H7 (cell line): ENCODE measurements at places on chromosomes 16 and 17. TPM values are rescaled to one million over a fixed set of nuclear protein-coding genes. Genes with fewer than 3 reads are reported as not detected.

DNA sequence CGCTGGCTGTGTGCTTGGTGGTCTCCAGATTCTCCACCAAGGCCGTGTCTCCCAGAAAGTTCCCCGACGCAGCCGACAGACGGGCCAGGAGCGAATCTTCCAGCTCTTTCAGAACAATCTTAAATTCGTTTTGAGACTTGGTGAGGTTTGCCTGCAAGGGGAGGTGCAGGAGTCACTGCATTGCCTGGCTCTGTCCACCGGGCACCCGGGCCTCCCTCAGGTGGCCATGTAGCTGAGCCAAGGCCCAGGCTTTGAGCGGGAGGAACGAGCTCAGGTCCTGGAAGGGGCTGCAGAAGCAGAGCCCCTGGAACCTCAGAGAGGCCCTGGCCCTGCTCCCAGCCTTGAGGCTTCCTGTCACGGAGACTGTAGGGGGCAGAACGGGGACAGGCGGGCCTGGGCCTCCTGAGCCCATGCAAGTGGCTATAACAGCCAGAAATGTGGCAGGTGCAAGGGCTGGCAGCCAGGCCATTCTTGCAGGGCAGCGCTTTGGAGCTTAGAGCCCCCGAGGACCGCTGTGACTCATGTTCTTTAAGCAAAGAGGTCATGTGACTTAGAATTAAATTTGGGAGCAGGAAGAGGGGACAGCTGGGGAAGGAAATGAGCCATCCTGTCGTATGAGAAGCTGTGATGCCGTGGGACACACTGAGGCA is 72.4 kb downstream of the PGS1 start:
- no peak for DNase-seq

- no peak for DNase-seq
Measured at GRCh38 chr17:32504166-32504990, 17.6 kb downstream of the CDK5R1 start.

DNA sequence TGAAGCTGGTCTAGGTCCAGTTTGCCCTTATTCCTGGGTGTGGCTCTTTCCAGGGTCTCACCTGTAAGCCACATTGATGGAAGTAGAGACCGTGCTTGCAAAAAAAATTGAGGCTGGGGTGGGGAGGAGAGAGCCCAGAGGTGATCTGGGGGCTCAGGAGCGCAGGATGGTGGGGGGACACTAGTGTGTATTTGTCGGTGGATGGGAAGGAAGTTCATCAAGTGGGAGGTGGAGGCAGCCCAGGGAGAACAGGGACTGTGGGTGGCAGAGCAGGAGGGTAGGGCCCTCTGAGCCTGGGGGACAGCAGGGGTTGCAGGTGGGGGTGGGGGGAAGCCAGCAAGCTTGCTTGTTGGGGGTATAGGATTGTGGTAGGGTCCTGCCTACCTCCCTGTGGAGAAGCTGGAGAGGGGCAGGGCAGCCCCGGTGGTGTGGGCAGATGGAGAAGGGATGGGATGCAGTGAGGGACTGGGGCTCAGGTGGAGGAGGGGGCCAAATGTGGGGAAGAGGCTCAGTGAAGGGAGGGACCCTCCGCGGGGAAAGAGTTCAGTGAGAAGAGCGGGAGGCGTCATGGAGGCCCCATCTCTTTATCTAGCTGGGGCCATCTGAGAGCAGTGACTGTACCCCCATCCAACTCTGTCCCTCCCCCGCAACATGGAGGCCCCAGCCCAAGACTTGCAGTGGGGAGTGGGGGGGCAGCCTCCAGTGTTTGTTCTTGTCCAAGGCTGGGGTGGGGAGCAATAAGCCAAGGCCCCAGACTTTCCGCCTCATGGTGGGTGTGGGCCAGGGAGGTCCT is 17.2 kb upstream of the TMEM92 start:
- peak; percentile 52 for DNase-seq

GRCh38 chr17:41906465-41907184 is 12.1 kb downstream of the ACLY start:
- peak; percentile 22 for DNase-seq

CD300LB gene
- total RNA-seq: not detected in 2 replicates

KRT9 gene
- total RNA-seq: not detected in 2 replicates

TMC7 gene
- 1.6 and 2.0 TPM in 2 replicates for total RNA-seq

DNA sequence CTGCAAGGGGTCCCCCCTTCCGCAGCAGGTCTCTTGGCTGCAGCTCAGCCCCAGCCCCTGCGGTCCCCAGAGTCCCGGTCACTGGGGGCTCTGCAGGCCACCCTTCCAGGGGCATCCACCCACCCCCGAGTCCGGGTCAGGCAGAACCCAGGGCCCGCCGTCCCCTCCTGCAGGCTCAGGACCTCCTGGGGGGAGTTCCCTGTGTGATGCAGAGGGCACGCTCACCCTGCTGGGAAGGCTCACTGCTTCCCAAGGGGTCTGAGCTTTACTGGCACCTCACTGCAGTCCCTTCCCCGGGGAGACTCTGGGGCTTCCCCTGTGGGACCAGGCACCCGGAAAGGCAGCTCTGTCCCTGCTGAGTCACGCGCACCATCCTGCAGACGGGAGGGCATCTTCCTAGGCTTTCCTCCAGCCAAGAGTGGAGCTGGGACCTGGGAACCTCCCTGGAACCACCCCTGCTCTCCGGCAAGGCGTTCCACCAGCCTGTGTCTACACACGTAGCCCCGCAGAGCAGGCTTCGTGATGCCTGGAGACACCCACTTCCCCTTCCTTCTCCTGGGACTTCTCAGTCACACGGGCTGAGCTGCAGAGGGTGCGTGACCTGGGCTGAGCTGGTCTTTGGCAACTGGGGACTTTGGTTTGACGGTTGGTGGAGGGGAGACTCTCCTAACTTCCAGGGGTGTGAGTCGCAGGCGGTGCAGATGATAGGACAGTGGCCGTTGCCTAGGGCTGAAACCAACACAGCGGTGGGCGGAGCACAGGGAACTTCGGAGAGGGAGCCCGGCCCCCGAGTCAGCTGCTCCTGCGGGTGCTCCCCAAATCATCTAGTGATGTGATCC is 23.4 kb downstream of the SLC25A10 start:
- no peak for DNase-seq

DNA sequence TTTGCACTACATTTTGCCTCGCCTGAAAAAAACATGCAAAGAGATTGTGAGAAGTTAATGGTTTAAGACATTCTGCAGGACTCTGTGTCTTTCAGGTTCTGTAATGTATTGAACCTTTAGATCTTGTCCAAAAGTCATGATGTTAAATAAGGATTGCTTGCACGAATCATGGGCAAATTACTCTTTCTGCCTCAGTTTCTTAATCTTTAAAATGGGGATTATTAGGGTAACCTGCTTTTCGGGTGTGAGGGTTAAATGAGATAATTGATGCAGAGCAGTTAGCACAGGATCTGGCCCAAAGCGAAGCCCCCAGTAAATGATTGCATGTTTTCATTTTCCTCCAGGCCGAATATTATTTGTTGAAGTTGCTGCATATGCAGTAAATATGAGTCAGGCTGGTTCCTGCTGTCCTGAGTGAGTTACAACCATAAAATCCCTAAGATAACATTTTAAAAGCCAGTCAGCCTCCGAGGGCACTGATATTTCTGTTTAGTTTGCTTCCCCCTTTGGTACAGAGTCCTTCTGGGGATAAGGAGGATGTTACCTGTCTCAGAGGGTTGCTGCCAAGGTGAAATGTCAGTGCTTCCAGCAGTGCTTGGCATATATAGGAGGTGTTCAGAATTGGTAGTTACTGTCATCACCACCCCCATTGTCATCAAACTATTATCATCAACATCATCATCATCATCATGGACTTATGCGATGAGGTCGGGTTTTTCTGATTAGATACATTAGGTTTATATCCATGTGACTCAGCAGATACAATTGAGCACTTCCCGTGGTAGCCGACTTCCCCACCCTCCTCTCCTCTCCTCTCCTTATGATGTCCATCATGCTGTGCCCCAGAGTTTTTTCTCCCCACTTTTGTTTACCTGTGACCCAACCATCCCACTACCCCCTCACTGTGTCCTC is 20.6 kb upstream of the ARHGAP17 start:
- no peak for DNase-seq

GRCh38 chr16:9511389-9511788 is 419.9 kb downstream of the HAPSTR1 start:
- DNase-seq: no peak

DNA sequence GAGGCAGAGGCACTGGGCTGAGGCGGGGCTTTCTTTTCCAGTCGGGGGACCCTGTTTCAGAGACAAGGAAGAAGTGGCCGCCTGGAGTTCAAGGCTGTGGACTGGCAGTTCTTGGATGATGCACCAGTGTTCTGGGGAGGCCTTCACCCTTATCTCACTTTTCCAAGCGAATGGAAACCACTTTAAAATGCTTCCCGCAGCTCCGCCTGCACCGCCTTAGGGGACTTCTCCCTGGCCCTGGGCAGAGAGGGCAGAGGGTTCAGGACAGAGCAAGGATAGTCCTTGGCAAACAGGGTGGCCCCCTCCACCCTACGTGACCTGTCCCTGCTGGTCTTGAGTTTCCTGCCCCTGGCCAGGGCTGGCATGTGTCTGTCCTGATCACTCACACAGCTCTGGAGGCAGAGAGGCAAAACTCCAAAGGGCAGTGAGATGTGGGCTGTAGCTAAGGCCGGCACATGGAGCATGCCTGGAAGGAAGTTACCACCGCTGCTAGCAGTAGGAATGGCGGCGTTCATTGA is 20.6 kb downstream of the RTN4RL1 start:
- no peak for DNase-seq

DNA sequence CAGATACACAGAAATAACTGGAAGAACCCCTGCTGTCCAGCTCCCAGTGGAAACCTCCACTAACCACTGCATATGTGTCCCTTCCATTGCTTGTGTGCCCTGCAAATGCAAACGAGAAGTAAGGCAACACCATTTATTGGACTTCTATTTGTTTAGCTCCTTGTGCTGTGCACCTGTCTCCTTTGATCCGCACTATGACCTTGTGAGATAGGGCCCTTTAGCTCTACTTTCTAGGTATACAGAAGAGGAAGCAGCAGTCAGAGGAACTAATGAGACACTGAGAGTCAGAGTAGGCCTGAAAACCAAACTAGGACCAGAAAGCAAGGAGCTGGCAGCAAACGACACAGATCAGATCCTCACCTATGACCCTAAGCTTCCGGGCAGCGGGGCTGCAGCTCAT is 22.4 kb downstream of the SOX9 start:
- DNase-seq: no peak

UTS2R gene
- not detected in 2 replicates for total RNA-seq

GRCh38 chr16:30907064-30907463 is 10.7 kb downstream of the CTF1 start:
- DNase-seq: no peak

- no peak for DNase-seq
Measured at GRCh38 chr17:80254396-80255251, 6.0 kb upstream of the RNF213 start.

- DNase-seq: no peak
Measured at GRCh38 chr16:28617874-28618273, 8.0 kb upstream of the SULT1A1 start.

ZNHIT3 gene
- total RNA-seq: 81.8 and 85.4 TPM in 2 replicates

HSD17B2 gene
- total RNA-seq: 0.04 TPM in 1 of 2 replicates, not detected in the other

DNA sequence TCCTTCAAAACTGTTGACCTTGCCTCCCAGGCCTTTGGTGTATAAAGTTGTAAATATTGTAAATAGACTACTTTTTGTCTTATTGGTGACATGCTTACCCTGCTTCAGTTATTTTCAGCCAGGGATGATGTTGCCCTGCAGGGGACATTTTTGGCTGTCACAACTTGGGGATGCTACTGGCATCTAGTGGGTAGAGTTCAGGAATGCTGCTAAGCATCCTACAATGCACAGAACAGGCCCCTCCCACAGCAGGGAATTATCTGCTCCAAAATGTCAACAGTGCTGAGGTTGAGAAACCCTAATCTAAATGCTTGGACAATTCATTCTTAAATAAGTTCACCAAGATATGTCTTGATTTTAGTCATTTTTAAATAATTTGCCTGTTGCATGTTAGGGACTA is 459.8 kb downstream of the PMP22 start:
- no peak for DNase-seq

DNA sequence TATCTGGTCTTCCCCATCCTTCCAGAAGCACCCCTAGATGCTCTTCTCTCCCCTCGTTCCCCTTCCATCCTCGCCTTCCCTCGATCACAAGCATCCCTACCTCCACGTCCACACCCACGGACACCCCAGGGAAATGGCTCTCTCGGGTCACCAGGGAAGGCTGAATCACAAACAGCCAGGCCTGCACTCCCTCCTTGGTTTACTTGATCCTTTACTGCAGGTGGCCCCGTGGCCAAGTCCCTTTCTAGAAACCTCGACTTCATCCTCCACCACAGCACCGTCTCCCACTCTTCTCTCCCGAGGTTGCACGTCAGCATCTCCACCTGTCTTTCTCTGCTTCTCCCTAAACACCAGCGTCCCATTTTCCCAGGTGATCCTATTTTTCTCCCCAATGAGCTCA is 6.5 kb upstream of the RBFOX3 start:
- DNase-seq: no peak

DNA sequence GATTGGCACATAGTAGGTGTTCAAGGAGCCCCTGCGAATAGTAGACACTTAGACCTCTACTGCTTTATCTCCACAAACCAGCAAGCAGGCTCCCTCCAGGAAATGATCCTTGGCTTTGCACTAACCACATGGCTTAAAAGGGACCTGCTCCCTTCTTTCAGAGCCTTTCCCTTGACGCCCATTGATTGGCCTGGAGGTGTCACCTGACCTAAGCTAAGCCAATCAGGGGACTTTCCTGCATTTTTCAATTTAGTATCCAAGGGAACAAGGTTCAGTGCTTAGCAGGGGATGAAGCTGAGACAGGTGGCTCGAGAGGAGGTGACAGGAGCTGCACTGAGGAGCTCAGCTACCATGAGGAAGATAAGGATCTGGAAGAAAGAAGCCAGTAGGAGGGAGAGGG is 52.8 kb downstream of the CLEC19A start:
- no peak for DNase-seq

- no peak for DNase-seq
Measured at GRCh38 chr17:7416323-7416722, 3.8 kb upstream of the SPEM1 start.

GRCh38 chr16:70662991-70663523 is 16.7 kb downstream of the IL34 start:
- DNase-seq: peak; percentile 70

DNA sequence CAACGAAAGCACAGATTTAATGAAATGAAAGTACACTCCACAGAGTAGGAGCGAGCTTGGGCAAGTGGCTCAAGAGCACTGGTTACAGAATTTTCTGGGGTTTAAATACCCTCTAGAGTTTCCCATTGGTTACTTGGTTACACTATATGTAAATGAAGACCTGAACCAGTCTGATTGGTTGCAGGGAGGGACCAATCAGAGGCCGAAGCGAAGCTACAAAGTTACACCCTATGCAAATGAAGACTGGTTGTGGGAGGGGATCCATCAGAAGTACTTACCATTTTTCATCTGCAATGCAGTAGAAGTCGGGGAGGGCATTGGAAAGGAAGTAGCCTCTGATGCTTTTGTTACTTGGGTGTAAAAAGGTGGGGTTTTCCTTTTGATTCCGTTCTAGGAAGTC is 132.0 kb downstream of the PMP22 start:
- DNase-seq: no peak

ANTKMT gene
- 22.6 and 29.8 TPM in 2 replicates for total RNA-seq
